Chondrocyte (in vitro differentiated cells): ENCODE measurements at places on chromosomes 12 and 14.

DNA sequence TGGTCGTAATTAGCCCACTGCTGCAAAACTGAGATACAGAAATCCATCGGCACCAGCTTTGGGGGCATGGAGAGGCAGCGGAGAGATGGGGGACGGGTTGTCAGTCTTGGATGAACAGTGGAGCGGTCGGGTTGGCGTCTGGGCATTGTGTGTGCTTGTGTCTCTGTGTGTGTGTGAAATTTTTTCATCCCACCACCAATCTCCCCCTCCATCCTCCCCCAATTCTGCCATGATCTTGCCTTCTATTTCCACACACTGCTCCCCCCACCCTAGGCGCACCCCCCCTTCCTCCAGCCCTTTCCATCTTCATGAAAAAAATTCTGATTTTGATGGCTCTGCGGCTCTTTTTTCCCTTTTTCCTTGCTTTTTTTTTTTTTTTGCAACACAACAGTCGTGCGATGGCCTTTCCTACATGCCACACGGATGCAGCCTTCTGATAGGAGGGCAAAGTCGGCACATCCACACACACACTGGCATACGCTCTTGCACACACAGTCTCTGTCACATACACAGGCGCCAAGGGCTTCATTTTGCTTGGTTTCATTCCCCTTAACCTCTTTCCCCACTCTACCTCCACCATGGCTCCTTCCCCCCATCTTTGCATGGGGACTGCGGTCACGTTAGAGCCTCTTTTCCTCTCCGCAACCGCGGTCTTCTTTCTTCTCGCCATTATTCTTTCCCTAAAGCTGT is 3.3 kb downstream of the NRXN3 start:
- no peak for DNase-seq

DNA sequence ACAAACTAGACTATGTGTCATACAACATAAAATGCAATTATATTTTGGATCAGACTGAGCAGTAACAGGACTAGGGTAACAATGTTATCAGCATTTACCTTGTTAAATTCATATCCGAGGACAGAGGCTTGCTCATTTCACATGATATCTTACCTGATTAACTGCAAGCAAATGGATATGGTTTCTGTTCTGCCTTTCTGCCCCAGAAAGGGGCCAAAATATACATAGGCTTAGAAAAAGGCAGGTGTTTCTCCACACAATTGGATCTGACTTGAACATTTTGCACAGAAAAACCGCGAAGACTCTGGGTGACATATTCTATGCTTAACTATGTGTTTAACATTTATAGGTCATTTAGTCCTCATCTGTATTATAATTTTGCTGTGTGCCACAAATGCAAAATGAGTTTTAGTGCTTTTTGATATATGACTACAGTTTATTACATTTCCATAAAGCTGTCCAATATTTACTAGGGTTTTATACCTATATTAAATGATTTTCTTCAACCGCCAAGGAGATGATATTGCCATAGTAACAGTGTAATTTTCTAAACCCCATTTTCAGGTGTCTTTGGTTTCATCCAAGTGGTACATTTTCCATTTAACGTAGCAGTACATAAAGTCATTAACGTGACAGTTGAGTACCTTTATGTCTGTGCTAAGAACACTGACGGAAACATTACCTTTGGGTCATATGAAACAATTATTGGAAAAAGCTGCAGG is 249.3 kb upstream of the KRR1 start:
- DNase-seq: no peak

GRCh38 chr14:93946541-93947090 is 19.5 kb downstream of the FAM181A start:
- no peak for DNase-seq

GRCh38 chr12:34394211-34395055 is 372.1 kb downstream of the ALG10 start:
- DNase-seq: peak; percentile 52

- DNase-seq: no peak
Observed at GRCh38 chr14:93142854-93143652, 27.3 kb upstream of the ITPK1 start.

DNA sequence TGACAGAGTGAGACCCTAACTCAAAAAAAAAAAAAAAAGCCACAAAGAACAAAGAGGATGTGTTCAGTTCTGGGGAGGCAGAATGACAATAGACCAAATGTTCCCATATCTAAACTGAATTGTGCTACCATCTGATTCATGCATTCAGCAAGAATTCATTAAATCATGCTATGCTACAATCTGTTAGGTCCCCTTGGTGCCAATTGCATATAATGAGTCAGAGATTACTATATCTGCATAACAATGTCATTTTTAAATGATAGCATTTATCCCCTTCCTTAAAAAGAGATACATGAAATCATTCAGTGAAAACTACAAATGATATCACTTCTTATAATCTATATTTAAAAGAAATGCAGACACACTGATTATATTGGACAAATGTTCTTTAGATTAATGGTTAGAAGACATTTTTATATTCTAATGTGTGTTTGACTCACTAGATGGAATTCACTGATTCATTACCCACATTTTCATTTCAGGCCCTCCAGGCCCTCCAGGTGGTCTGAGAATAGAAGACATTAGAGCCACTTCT is 207.6 kb upstream of the PDZRN4 start:
- DNase-seq: no peak

DNA sequence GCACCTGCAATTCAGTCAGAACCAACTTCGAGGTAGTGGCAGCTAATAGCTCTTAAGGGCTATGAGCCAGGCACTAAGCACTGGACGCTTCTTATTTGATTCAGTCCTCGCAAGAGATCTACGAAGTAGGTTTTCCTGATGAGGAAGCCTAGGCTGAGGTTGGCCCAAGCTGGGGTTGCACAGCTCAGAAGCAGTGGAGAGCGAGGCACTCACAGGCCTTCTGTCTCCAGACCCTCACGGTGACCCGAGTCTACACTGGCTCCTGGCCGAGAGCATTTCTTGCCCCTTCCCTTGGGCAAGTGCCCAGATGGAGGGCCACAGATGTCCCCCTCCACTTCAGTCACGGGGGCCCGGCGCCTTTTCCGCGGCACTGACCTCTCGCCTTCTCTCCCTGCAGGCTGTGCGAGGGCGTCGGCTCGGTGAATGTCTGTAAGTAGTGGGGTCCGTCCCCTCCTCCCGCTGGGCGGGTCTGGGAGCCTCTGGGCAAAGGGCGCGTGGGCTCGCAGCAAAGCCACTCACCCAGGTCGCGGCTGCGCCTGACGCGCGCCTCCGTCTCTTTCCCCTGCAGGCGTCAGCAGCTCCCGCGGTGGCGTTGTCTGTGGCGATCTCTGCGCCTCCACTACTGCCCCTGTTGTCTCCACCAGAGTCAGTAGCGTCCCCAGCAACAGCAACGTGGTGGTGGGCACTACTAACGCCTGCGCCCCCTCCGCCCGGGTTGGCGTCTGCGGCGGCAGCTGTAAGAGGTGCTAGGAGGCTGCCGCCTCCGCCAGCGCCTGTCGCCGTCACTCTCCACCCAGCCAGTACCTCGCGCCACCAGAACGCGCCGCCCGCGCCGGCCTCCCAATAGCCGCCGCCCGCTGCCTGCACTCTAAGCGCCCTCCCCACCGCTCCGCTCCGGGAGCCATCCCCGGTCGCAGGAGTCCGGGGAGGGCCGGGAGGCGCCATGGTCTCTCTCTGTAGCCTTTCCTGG is 13.1 kb downstream of the KRT83 start:
- no peak for DNase-seq

GRCh38 chr12:459050-459429 is 699 bp upstream of the B4GALNT3 start:
- no peak for DNase-seq

GRCh38 chr12:77166696-77167095 is 101.3 kb upstream of the E2F7 start:
- DNase-seq: no peak
